Stimulated activated naive B cell treated with anti-CD40 and anti-IgM and Interleukin-4, amounts not matched to agents 10 μg/mL and 1 μg/mL and 100 μg/mL, for 72 hours (primary cell): ENCODE measurements at places on chromosomes 1 and 21.

GRCh38 chr1:64701071-64701470, 43.8 kb upstream of the RAVER2 start:
- no peak overlapping the region for H3K4me3 ChIP-seq
- no peak overlapping the region for H3K27ac ChIP-seq
- peaks cover 6% of the 10 kb centered on the region for H3K27me3 ChIP-seq

- H3K36me3 ChIP-seq = no peaks in the 10 kb centered on the region
- H3K27ac ChIP-seq = no peak overlapping the region
- peaks cover 4% of the 10 kb centered on the region for H3K4me1 ChIP-seq
Measured at GRCh38 chr1:85178396-85178795, 22.4 kb downstream of the SYDE2 start.

- H3K4me1 ChIP-seq = no peaks in the 10 kb centered on the region
- no peak for DNase-seq
- H3K27ac ChIP-seq = no peak overlapping the region
Measured at GRCh38 chr1:93805027-93805610, 73.9 kb downstream of the DNTTIP2 start.

DNA sequence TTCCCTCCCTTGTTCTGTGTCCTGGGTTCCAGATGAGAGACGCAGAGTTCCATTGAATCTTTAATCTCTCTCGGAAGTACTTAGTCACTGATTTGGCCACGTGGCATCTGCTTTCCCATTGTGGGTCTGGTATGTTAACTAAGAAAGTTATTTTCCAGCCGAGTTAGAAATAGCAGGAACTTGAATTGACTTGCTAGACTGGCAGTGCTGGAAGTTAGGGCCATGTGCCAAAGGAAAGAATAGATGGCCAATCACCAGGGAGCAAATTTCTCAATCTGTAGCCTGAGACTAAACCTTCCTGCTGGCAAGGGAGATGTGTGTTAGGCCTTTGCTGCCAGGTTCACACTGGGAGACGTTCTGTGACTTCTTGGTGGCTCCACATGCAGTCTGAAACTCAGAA, 24.2 kb upstream of the SLFNL1 start:
- no peak overlapping the region for H3K4me3 ChIP-seq
- DNase-seq = no peak
- H3K27me3 ChIP-seq = no peaks in the 10 kb centered on the region
- H3K27ac ChIP-seq = no peak overlapping the region
- H3K4me1 ChIP-seq = peaks cover 6% of the 10 kb centered on the region

- H3K4me3 ChIP-seq = no peak overlapping the region
- H3K4me1 ChIP-seq = peaks cover 25% of the 10 kb centered on the region
- DNase-seq = no peak
- H3K27me3 ChIP-seq = no peaks in the 10 kb centered on the region
- H3K27ac ChIP-seq = peak overlapping the region; percentile 60
Measured at GRCh38 chr1:156177919-156178654, 15.8 kb upstream of the SLC25A44 start.

DNA sequence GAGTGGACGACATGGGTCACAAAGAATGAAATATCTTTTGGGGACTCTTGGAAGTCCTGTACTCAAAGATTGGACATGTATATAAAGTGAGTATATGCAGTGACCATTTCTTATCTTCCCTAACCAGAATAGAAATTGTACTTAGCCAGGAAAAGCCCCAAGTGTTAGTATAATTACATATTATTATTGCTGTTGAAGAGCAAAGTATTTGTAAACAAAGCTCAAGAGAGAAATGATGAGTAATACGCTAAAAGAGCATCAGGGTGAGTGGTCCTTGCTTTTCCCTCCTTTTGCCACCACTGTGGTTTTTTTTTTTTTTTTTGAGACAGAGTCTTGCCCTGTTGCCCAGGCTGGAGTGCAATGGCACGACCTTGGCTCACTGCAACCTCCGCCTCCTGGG, 6.4 kb upstream of the CGN start:
- H3K4me1 ChIP-seq = peaks cover 2% of the 10 kb centered on the region
- no peaks in the 10 kb centered on the region for H3K36me3 ChIP-seq
- H3K27me3 ChIP-seq = no peaks in the 10 kb centered on the region
- H3K27ac ChIP-seq = no peak overlapping the region
- no peak for DNase-seq

- H3K4me3 ChIP-seq = no peak overlapping the region
- no peaks in the 10 kb centered on the region for H3K27me3 ChIP-seq
- H3K27ac ChIP-seq = peak overlapping the region; percentile 9
- DNase-seq = no peak
- H3K4me1 ChIP-seq = peaks cover 26% of the 10 kb centered on the region
Measured at GRCh38 chr1:3776231-3776961, 3.8 kb downstream of the SMIM1 start.

DNA sequence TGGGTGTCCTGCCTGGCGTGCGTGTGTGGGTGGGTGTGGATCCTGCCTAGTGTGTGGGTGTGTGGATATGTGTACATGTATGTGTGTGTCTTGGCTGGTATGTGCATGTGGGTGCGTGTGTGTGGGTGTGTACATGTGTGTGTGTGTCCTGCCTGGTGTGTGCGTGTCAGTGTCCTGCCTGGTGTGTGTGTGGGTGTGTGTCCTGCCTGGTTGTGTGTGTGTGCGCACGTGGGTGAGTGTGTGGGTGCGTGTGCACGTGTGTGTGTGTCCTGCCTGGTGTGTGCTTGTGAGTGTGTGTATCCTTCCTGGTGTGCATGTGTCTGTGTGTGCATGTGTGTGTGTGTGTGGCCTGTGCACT, 60.1 kb downstream of the PRDM16 start:
- no peak overlapping the region for H3K27ac ChIP-seq
- no peaks in the 10 kb centered on the region for H3K4me1 ChIP-seq
- no peak overlapping the region for H3K4me3 ChIP-seq
- no peaks in the 10 kb centered on the region for H3K27me3 ChIP-seq

GRCh38 chr1:201044119-201044518, 20.6 kb upstream of the KIF21B start:
- no peaks in the 10 kb centered on the region for H3K36me3 ChIP-seq
- H3K27me3 ChIP-seq = no peaks in the 10 kb centered on the region
- H3K4me3 ChIP-seq = no peak overlapping the region
- DNase-seq = no peak

- peaks cover 59% of the 10 kb centered on the region for H3K4me1 ChIP-seq
- H3K27me3 ChIP-seq = no peaks in the 10 kb centered on the region
- H3K36me3 ChIP-seq = peaks cover 29% of the 10 kb centered on the region
Measured at GRCh38 chr1:66373157-66373591, 160.8 kb upstream of the SGIP1 start.

GRCh38 chr1:156801409-156802121, 15.1 kb downstream of the SH2D2A start:
- no peak for DNase-seq
- H3K27ac ChIP-seq = peak overlapping the region; percentile 4
- H3K36me3 ChIP-seq = peaks cover 63% of the 10 kb centered on the region
- H3K4me1 ChIP-seq = peaks cover 10% of the 10 kb centered on the region
- no peak overlapping the region for H3K4me3 ChIP-seq

DNA sequence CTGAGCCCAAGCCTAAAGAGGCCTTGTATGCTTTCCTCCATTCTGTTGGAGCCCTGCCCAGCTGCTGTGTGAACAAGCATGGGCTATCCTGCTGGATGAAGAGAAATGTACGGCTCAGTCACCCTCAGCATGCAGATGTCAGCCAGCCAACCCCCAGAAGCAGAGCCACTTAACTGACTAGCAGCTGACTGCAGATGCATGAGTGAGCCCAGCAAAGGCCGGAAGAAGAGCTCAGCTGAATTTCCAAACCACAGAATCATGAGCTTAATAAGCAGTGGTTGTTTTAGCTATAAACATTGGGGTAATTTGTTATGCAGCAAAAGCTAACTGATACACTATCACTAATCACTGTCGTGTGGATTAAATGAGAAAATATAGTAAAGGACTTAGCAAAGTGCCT, 39.0 kb downstream of the FOXO6 start:
- no peak overlapping the region for H3K4me3 ChIP-seq
- H3K27ac ChIP-seq = no peak overlapping the region

DNA sequence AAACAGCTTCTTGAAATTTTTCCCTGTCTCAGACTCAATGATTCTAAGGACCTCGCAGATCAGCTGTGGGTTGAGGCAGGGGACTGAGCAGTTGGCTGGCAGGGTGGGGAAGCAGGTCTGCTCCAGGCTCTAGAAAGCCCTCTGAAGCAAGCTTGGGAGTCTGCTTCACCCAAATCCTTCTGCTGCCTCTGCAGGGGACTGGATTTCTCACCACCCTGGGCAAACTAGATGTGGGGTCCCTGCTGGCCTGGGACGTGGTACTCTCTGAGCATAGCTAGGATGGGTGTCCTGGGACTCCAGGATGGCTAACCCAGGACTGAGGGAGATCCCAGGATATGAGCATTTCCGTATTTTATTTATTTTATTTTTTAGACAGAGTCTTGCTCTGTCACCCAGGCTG, 89.3 kb downstream of the LAMC2 start:
- no peaks in the 10 kb centered on the region for H3K4me1 ChIP-seq
- H3K27ac ChIP-seq = no peak overlapping the region
- H3K4me3 ChIP-seq = no peak overlapping the region
- no peaks in the 10 kb centered on the region for H3K36me3 ChIP-seq
- DNase-seq = no peak
- no peaks in the 10 kb centered on the region for H3K27me3 ChIP-seq

- peaks cover 3% of the 10 kb centered on the region for H3K36me3 ChIP-seq
- no peak overlapping the region for H3K4me3 ChIP-seq
- peaks cover 7% of the 10 kb centered on the region for H3K4me1 ChIP-seq
- DNase-seq = no peak
Measured at GRCh38 chr1:157968946-157969345, 24.5 kb upstream of the KIRREL1 start.

GRCh38 chr1:205301842-205302588, 19.5 kb downstream of the NUAK2 start:
- peaks cover 39% of the 10 kb centered on the region for H3K4me1 ChIP-seq
- DNase-seq = no peak
- H3K27me3 ChIP-seq = no peaks in the 10 kb centered on the region

DNA sequence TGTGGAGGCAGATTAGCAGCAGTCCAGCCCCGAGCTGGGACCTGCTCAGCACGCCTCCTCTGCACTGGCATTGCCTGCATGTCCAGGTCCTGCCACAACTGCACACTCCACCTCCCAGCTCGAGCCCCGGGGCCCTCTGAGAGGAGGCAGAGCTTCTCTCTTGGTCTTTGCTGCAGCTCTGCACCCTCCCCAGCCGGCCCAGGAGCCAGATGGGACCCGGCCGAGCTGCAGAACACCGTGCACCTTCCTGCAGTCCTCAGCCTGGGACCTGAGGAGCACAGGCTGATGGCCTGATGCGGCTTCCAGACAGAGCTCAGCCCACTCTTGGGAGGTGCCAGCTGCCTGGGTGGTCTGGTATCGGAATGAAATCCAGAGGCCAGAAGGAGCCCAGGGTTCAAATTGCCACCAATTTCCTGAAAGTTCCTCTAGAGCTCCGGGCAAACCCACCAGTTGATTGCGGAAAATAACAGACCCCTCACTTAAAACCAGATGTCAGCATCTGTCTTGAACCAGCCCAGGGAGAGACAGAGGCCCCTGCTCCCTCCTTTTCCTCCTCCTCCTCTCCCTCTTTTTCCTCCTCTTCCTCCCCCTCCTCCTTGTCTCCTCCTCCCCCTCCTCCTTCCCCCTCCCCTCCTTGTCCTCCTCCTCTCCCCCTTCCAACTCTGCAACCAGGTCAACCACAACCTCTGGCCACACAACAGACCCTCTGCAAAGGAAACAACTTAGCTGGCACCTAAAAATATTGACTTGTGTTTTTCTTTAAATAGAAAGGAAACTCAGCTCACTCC, 10.6 kb upstream of the SPSB1 start:
- no peaks in the 10 kb centered on the region for H3K36me3 ChIP-seq
- H3K27ac ChIP-seq = no peak overlapping the region
- H3K27me3 ChIP-seq = peaks cover 40% of the 10 kb centered on the region
- peaks cover 10% of the 10 kb centered on the region for H3K4me1 ChIP-seq
- no peak overlapping the region for H3K4me3 ChIP-seq

- H3K27me3 ChIP-seq = no peaks in the 10 kb centered on the region
- peak overlapping the region; percentile 53 for H3K4me3 ChIP-seq
- DNase-seq = peak; percentile 36
- peak overlapping the region; percentile 76 for H3K27ac ChIP-seq
- H3K36me3 ChIP-seq = peaks cover 60% of the 10 kb centered on the region
Measured at GRCh38 chr1:180278596-180279395, 48.7 kb downstream of the LHX4 start.

- peaks cover 72% of the 10 kb centered on the region for H3K27me3 ChIP-seq
- H3K27ac ChIP-seq = no peak overlapping the region
- DNase-seq = no peak
- peaks cover 7% of the 10 kb centered on the region for H3K36me3 ChIP-seq
Measured at GRCh38 chr21:44710756-44711326, 531 bp downstream of the TSPEAR start.

- DNase-seq = no peak
- H3K4me3 ChIP-seq = peak overlapping the region; percentile 18
- H3K27me3 ChIP-seq = no peaks in the 10 kb centered on the region
- H3K27ac ChIP-seq = no peak overlapping the region
- H3K4me1 ChIP-seq = peaks cover 40% of the 10 kb centered on the region
Measured at GRCh38 chr1:33347650-33347992, 26.7 kb upstream of the A3GALT2 start.

GRCh38 chr1:92820024-92820423, 11.8 kb upstream of the RPL5 start:
- no peaks in the 10 kb centered on the region for H3K36me3 ChIP-seq
- no peak for DNase-seq
- H3K27me3 ChIP-seq = peaks cover 5% of the 10 kb centered on the region
- H3K4me1 ChIP-seq = peaks cover 9% of the 10 kb centered on the region

DNA sequence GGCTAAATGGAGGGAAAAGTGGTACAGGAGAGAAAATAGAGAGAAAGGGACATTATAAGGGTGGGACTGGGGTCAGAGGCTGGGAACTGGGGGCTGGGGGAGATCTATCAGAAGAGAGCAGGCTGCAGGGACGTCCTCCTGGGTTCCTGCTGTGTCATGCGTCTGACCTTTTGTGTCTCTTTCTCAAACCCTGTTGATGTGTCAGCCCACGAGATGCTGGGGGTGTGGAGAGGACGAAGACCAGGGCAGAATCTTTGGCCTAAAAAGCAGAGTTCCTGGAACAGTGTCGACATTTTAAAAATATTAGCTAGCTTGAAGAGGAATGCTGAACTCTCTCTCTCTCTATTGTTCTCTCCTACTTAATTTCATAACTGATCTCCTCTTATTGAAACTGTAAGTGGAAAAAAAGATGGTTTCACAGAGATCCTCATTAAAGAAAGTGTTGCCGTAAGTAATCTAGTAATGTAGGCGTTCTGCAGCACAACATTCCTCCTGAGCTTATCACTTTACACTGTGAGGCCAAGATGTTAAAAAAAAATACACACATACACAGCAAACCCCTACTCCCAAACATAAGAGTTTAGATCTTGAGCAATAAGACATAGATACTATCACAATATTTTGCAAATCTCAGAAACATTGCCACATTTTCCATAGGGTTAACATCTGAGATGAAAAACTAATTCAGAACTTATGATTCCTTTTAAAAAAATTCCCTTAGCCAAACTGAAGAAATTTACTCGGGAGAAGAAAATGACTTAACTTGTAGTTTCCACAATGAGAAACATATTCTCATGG, 52.6 kb downstream of the RUNX1 start:
- H3K27me3 ChIP-seq = no peaks in the 10 kb centered on the region
- peaks cover 63% of the 10 kb centered on the region for H3K4me1 ChIP-seq
- peak overlapping the region; percentile 66 for H3K27ac ChIP-seq
- H3K36me3 ChIP-seq = peaks cover 34% of the 10 kb centered on the region
- DNase-seq = no peak
- H3K4me3 ChIP-seq = peak overlapping the region; percentile 12

GRCh38 chr21:34129901-34130715, 56.7 kb downstream of the MRPS6 start:
- no peak overlapping the region for H3K4me3 ChIP-seq
- H3K27ac ChIP-seq = peak overlapping the region; percentile 16
- H3K27me3 ChIP-seq = no peaks in the 10 kb centered on the region
- H3K4me1 ChIP-seq = peaks cover 63% of the 10 kb centered on the region

GRCh38 chr1:209648931-209649776, 3.1 kb downstream of the LAMB3 start:
- peaks cover 18% of the 10 kb centered on the region for H3K27me3 ChIP-seq
- no peaks in the 10 kb centered on the region for H3K36me3 ChIP-seq
- H3K4me3 ChIP-seq = no peak overlapping the region
- H3K4me1 ChIP-seq = peaks cover 8% of the 10 kb centered on the region
- H3K27ac ChIP-seq = no peak overlapping the region
